Non-pigmented ciliary epithelial cell (primary cell): ENCODE measurements at places on chromosomes 6 and 20.

GRCh38 chr6:83169511-83169910 is 23.6 kb downstream of the PGM3 start:
- no peak for DNase-seq

DNA sequence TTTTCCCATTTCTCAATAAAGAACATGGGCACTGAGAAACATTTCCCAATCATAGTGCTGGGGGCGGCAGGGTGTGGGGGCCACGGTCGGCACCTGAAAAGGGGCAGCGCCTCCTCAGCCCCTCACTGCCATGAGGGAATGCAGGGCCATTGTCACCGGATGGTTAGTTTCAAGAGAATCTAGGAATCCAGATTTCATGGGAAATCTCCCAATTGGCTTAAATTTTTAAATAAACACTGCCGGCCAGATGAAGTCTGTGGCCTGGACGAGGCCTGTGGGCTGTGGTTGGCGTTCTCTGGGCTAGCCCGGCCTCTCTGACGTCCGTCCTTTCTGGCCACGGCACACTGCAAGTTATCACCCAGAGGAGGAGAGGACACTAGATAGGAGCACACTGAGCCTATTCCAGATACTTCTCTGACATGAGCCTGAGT is 25.6 kb downstream of the MANBAL start:
- no peak for DNase-seq

GRCh38 chr6:113437566-113437965 is 419.6 kb upstream of the MARCKS start:
- DNase-seq: no peak

- no peak for DNase-seq
Observed at GRCh38 chr6:152204591-152204990, 397.1 kb downstream of the ESR1 start.

DNA sequence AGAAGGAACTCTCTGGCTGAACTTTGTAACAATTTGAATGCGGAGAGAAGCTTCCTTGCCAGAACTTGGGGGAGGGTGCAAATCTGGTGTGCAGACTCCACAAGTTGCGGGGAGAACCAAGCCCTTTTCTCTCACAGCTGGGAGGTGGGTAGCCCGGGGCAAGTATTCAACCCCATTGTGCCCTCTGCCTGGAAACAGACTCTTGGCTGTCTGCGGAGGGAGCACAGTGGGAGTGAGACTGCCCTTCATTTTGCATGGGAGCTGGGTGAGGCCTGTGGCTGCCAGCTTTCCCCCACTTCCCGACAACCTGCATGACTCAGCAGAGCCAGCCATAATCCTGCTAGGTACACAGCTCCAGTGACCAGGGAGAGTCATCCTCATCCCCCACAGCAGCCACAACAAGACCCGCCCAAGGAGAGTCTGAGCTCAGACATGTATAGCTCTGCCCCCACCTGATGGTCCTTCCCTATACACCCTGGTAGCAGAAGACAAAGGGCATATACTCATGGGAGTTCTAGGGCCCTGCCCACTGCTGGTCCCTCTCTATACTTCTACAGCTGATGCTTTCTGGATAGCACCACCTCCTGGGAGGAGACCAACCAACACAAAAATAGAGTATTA is 29.4 kb upstream of the TPD52L1 start:
- no peak for DNase-seq

GRCh38 chr6:86789779-86790411 is 147.4 kb upstream of the HTR1E start:
- DNase-seq: no peak

DNA sequence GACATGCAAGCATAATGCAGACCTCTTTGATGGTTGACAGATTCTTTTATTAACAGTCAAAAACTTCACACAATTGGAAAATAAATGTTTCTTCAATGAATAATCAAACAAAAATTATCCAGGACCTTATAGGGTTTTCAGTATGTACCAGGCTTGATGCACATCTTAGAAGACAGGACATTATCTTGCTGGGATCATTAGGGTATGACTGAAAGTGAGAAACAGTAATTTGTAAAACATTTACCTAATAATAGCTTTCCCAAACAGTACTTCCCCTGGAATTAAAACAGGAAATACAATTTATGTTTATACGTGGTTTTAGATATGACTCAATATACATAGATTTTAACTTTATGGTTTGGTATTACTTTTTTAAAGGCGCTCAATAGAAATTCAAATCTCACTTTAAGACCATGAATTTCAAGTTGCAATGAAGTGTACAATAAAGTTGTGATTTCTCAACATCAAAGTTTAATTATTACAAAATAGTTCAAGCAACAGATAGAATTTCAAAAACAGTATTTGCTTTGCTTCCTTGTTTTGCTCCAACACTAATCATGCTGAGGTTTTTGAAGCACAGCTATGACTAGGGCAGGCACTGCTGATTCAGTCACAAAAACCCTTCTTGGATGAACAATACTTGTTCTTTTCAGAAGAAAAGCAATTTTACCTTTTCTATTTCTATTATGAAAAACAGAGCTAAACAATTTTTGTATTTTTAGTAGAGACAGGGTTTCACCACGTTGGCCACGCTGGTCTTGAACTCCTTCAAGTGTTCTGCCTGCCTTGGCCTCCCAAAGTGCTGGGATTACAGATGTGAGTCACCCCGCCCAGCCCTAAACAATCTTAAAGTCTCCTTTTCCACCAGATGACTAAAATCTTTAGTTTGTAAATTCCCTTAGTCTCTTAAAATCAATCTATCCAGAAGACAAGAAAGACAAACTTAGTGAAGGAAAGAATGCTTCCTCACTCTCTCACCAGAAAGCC is 13.7 kb downstream of the SOD2 start:
- DNase-seq: no peak

GRCh38 chr6:163133017-163133416 is 281.5 kb upstream of the QKI start:
- no peak for DNase-seq

- DNase-seq: peak; percentile 45
Observed at GRCh38 chr6:90468080-90468479, 118.8 kb downstream of the MAP3K7 start.

DNA sequence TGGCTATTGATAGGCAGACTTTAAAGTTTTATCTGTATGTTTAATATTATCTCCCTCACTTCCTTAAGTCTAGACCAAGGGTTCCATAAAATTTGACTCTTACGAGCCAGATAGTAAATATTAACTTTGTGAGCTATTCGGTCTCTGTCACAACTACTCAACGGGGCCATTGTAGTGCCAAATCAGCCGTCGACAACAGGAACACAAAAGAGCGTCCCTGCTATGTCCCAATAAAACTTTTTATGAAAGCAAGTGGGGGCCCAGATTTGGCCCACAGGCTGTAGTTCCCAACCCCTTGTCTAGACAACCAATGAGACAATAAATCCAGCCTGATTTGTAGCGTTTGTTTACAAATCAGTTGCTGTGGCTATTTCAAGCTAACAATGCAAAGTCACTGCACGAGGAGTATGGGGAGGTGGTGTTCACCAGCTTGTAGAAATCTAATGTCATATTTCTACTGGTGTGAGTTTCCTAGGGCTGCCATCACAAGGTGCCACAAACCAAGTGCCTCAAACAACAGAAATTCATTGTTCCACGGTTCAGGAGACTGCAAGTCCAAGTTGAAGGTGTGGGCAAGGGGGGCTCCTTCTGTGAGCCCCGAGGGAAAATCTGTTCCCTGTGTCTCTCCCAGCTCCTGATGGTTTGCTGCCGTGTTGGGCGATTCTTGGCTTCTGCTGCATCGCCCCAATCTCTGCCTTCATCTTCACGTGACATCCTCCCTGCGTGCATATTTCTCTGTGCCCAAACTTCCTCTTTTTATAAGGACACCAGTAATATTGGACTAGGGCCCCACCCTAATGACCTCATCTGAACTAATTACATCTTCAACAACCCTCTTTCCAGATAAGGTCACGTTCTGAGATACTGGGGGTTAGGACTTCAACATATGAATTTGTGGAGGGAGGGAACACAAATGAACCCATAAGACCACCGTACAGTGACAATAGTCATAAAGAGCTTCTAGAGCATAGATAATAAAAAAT is 356.0 kb upstream of the JARID2 start:
- no peak for DNase-seq

- no peak for DNase-seq
Observed at GRCh38 chr6:147640606-147641005, 132.1 kb downstream of the SAMD5 start.

GRCh38 chr6:133768656-133769295 is 120.1 kb upstream of the TCF21 start:
- DNase-seq: no peak

DNA sequence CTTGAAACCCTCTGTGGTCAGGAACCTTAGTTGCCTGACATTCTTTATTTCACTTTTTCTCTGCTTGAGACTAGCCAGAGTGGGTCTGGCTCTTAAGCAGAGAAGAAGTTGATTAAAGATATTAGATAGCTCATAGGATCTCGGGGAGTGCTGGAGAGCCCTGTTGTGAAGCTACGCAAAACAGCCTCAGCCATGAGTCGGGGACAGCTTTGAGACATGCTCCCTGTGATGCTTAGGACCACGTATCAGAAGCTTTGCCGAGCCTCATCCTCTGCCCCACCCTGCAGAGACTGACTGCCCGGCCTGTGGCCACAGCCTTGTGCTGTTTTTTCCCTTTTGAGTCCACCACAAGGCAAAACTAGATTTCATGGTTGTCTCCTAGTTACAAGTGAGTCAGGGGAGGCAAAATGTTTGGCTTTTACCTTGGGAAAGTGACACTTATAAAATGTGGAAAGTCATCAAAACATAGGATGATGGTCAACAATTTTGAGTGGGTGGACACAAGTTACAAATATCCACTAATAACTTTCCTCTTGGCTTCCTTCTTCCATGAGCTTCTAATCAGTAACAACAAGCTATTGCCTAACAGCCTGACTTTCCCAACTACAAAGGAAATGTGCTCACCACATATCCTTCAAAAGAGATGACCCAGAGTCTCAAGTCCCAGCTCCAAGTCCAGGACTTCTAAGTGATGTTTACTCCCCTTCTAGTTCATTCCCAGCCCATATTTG is 108.4 kb downstream of the JAG1 start:
- peak; percentile 53 for DNase-seq

DNA sequence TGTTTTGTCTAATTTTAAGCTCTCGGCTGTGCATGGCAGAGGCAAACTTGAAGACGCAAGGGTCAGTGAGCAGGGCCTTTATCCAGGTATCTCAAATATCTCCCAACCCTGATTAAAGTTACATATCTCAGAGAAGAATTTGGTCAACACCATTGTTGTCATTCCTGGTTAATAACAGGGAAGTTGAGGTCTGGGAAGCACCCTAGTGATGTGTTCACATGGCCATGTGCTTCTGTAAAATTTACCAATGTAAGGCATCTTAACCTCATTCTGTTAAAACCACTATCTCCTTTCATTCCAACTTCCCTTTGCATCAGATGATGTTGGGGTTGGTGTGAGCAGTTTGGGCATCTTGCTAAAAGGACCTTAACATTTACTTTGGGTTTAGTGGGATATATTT is 4.0 kb upstream of the FAM110A start:
- no peak for DNase-seq

GRCh38 chr6:99241905-99242534 is 107.5 kb downstream of the FAXC start:
- DNase-seq: peak; percentile 22

DNA sequence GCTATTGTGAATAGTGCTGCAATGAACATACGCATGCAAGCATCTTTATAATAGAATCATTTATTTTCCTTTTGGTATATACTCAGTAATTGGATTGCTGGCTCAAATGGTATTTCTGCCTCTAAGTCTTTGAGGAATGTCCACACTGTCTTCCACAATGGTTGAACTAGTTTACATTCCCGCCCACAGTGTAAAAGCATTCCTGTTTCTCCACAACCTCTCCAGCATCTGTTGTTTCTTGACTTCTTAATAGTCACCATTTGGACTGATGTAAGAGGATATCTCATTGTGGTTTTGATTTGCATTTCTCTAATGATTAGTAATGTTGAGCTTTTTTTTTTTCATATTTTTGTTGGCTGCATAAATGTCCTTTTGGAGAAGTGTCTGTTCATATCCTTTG is 208.7 kb downstream of the PHF3 start:
- DNase-seq: peak; percentile 77

GRCh38 chr6:24899997-24900325 is 35.8 kb downstream of the RIPOR2 start:
- no peak for DNase-seq

DNA sequence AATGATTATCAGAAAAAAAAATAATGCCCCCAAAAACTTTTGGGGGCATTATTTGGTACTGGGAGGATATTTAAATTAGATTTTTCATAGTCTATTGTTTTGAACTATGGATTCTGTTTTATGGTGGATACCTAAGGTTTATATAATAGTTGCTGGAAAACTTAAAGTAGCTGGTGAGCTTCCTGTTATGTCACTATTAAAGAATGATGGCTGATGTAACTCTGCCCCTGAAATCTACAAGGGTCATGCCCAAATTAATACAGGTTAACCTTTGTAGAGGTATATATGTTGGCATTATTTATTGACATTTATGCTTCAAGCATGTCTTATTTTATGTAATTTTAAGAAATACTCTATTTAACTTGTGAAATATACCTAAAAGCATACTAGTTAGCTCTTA is 25.3 kb upstream of the ERVFRD-1 start:
- DNase-seq: no peak
